Stimulated activated CD4-positive, alpha-beta T cell treated with anti-CD3 and anti-CD28 coated beads, Interleukin-1b, Interleukin-23, amount 100 ng/mL, for 1 hour (primary cell): ENCODE measurements at places on chromosomes 6 and 20.

DNA sequence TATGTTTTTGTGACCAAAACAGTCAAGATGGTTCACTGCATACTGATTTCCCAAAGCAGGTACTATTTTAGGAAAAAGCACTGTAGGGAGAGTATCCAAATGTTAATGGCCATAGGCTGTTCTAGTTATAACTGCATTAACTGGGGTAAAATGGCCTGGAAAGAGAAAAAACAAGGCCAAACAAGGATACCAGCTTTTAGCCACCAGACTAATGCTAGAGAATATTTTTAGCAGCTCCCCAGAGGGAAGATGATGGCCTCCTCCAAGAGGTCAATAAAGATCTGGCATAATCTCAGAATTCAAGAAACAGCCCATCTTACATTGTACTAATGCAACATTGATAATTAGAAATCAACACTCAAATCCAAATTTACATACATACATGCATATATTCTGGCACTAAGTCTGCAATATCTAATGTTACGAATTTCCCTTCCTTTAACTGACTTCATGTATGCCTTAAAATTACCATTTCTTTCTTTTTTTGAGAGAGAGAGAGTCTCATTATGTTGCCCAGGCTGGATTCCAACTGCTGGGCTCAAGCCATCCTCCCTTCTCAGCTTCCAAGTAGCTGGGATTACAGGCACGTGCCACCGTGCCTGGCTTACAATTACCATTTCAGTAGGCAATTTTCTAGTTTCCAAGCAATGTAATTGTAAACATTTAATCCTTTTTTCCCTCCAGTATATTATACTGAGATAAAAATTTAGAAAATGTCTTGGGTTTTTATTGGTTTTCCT lies 9.3 kb downstream of the COX7A2 start:
- no peak for DNase-seq

GRCh38 chr6:31655349-31656237 lies at the start of gene APOM:
Gene APOM, plus strand, starts transcription at chr6:31655894. Its CDS starts 73 bp downstream, at chr6:31655967.
- DNase-seq: no peak

- DNase-seq: no peak
Observed at GRCh38 chr6:33708516-33709204, 2.8 kb downstream of the UQCC2 start.

DNA sequence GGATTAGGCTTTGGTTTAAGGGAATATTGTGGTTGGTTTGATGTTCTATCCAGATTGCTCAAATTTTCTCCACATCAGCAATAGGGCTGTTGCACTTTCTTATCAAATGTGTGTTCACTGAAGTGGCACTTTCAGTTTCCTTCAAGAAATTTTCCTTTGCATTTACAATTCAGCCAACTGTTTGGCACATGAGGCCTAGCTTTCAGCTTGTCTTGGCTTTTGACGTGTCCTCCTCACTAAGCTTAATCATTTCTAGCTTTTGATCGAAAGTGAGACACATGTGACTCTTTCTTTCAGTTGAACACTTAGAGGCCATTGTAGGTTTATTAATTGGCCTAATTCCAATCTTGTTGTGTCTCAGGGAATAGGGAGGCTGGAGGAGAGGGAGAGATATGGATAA lies 104.8 kb downstream of the FLRT3 start:
- no peak for DNase-seq

DNA sequence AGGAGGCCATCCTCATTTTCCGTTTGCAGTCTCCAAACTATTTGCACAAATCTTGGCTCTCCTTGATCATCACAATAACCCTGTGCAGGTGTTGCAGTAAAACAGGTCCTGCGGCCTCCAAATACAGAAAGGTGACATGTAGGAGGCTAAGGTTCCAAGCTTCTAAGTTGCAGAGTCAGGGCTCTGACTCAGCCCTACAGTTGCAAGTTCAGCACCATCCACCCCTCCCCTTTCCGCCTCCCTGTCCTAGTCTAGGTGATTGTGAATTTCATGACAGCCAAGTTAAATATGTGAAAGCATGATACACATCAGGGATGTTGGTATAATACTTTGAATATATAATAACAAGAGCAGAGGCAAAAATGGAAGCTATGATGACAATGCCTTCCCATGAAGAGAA lies 317.3 kb upstream of the CDH4 start:
- DNase-seq: no peak

- no peak for DNase-seq
Observed at GRCh38 chr6:132494954-132495353, 18.0 kb downstream of the STX7 start.

DNA sequence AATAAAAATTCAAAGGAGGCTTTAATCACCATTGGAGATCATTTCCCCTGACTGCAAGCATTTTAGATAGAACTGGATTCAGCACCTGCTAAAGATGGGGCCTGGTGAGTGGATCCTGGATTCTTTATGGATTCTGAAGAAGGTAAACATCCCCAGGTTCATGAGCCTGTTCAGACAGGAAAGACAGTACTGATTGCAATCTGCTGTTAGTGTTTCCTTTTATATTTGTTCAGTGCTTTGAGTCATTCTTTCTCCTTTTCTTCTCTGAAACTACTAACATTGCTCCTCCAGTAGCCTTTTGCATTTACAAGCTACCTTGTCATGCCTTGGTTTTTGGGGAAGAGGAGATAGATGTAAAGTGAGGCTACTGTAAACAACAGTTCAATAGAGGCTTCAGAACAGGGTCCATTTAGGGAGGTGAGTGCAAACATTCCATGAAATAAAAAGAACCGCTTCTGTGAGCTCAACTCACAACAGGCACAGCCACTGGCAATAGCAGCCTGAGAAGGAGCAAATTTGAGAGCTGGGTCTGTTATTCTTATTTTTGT lies 66.4 kb upstream of the PRL start:
- DNase-seq: no peak

- DNase-seq: no peak
Observed at GRCh38 chr20:12827816-12828385, 180.9 kb upstream of the SPTLC3 start.

- DNase-seq: no peak
Observed at GRCh38 chr6:125966569-125966968, 10.0 kb downstream of the HINT3 start.

GRCh38 chr20:43193443-43193842 lies 3.7 kb upstream of the PTPRT start:
- DNase-seq: no peak

DNA sequence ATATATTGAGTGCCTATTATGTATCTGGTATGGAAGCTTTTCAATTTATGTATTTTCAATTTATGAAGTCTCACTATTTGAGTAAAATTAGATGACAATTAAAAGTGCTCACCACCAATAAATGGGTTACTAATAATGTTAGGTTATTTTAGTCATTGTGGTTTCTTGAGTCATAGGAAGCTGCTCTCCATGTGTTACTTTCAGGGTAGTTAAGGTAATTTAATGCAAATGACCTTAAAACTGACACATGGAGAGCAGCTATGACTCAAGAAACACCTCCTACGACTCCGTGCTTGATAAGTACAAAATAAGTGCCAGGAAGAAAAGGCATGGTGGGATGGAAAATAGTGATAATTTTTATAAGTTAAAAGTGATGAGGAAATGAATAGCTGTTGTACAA lies 16.5 kb upstream of the TINAG start:
- DNase-seq: no peak

- DNase-seq: no peak
Observed at GRCh38 chr6:76052314-76052713, 20.1 kb downstream of the IMPG1 start.

- DNase-seq: no peak
Observed at GRCh38 chr6:31629014-31629413, 8.5 kb downstream of the PRRC2A start.

GRCh38 chr6:155264693-155265320 lies 994 bp downstream of the CLDN20 start:
- DNase-seq: no peak

DNA sequence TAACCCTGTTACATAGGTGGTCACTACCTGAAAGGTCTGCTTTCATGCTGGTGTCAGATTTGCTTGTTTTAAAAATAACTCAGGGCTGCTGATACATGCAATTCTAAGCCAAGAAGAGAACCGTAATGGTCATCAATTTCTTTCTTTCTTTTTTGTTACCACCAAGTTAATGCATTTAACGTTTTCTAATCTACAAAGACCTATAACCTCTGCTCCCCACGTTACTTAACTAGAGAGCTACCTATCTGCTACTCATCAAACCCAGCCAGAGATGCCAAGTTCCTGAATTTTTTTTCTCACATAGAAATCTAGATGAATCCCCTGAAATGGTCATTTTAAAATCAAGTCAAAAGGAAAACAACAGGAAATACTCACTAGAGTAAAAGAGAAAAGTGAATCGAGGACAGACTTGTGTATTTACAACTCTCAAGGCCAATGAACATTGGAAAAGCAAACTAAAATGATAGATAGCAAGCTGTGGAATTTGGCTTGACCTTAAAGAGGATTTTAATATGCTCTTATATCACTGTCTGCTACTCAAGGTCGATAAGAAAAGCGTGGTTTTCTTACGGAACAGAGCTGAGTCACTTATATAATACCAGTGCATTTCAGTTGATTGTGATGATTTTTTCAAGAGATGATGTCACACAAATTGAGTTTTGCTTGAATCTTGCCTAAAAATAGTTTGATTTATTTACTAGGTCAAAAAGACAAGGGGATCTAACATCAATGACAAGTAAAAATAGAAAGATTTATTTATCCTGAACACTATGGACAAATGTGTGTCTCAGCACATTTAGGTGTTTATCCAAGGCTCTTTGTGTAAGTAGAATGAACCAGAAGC lies 67.9 kb downstream of the SGK1 start:
- DNase-seq: no peak

DNA sequence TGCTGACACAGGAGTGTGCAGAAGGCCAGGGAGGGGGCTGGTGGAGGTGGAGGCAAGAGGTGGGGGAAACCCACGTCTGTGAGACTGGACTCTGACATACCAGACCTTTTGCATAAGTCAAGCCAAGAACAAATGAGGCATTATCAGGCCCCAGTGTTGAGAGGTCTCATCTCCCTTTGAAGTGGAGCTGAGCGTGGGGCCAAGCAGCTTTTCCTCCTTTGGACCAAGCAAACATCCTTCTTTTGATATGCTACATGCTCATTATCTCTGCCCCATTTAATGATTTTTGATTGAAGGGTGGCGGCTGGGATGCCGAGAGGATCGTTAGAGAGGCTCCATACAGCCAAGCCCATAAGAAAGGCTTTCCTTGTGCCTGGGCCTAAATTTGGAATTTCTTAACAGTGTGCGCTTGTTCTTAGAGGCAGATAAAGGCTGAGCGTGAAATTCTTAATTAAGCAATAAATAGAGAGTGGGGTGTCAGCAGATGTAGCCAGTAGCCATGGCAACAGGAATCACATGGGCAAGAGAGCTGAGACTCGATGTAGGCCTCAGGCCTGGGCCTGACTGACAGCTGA lies 244.5 kb downstream of the PKHD1 start:
- DNase-seq: no peak
